ENCODE measurements at places on chromosomes 5 and 9. TPM values are rescaled to one million over a fixed set of nuclear protein-coding genes. Genes with fewer than 3 reads are reported as not detected.
A peak's percentile ranks its signal among the peaks of the same experiment; 100 is the strongest.

DNA sequence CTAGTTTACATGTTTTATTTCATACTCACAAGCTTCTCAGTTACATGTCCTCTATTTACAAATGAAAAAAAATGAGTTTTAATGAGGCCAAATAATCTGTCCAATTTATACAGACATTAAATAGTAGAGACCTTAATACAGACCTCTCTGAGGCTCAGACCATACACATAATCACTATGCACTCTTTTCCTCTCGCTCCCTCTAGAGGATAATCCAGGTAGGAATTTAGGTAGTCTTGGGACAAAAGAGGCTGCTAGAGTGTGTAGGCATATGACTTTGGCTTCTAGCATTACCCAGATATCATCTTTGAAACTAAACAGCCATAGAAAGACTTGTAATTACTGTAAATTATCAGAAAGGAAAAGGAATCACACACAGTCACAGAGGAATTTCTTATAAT is 444.7 kb downstream of the HINT1 start:
- H3K27me3 ChIP-seq = no peaks in the 10 kb centered on the region
- no peaks in the 10 kb centered on the region for H3K36me3 ChIP-seq
- no peak for DNase-seq
- no peak overlapping the region for H3K4me3 ChIP-seq
- no peak overlapping the region for H3K27ac ChIP-seq

- H3K36me3 ChIP-seq = no peaks in the 10 kb centered on the region
- no peak overlapping the region for H3K27ac ChIP-seq
- H3K4me1 ChIP-seq = no peaks in the 10 kb centered on the region
- no peaks in the 10 kb centered on the region for H3K27me3 ChIP-seq
Observed at GRCh38 chr5:121919046-121919445, 42.7 kb upstream of the SRFBP1 start.

DNA sequence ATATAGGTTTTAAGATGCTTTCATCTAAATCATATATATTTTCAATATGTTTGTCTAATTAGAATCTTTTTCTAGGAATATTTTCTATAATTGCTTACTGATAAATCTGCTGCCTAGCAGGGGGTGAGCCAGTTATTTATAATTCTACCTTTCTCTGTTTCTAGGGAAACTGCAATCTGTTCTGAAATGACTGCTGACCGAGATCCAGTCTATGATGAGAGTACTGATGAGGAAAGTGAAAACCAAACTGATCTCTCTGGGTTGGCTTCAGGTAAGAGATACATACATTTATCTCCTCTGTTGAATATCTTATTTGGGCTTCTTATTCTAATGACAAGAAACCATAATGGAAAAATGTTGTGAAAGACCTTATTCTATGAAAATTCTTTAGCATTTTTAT is 127.3 kb downstream of the XRCC4 start:
- H3K4me1 ChIP-seq = no peaks in the 10 kb centered on the region
- no peaks in the 10 kb centered on the region for H3K27me3 ChIP-seq
- no peak for DNase-seq
- no peak overlapping the region for H3K4me3 ChIP-seq
- H3K27ac ChIP-seq = no peak overlapping the region

DNA sequence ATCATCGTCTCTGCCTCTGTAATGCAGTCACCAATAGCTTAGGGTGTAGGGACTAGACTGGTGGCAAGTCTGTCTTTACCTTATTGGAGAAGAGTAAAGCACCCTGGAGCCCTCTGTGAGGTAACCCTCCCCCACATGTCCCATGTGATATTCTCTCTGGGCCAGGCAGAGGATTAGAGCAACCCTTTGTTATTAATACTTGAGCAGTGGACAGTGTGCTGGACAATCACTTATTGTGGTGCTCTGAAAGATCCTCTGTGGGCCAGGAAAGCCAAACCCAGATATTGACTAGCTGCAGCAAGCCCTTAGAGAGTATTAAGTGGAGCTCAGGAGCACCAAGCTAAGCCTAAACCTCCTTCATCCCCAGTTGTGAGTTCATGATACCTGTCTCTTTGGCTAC is 139.7 kb upstream of the RUSC2 start:
- H3K36me3 ChIP-seq = no peaks in the 10 kb centered on the region
- no peak overlapping the region for H3K27ac ChIP-seq
- H3K4me3 ChIP-seq = no peak overlapping the region
- peak; percentile 0 for DNase-seq
- H3K4me1 ChIP-seq = peaks cover 16% of the 10 kb centered on the region
- no peaks in the 10 kb centered on the region for H3K27me3 ChIP-seq

- no peak for DNase-seq
- H3K4me1 ChIP-seq = peaks cover 5% of the 10 kb centered on the region
- no peak overlapping the region for H3K27ac ChIP-seq
- H3K27me3 ChIP-seq = no peaks in the 10 kb centered on the region
- no peaks in the 10 kb centered on the region for H3K36me3 ChIP-seq
Observed at GRCh38 chr9:117779760-117780159, 75.6 kb downstream of the TLR4 start.

GRCh38 chr5:3522491-3522890 is 73.1 kb upstream of the IRX1 start:
- H3K36me3 ChIP-seq = no peaks in the 10 kb centered on the region
- H3K4me3 ChIP-seq = no peak overlapping the region
- H3K27ac ChIP-seq = no peak overlapping the region
- H3K27me3 ChIP-seq = no peaks in the 10 kb centered on the region
- DNase-seq = no peak

GRCh38 chr5:43704243-43704642 is 101.3 kb downstream of the NNT start:
- no peak overlapping the region for H3K4me3 ChIP-seq
- H3K36me3 ChIP-seq = peaks cover 43% of the 10 kb centered on the region
- H3K4me1 ChIP-seq = no peaks in the 10 kb centered on the region
- DNase-seq = no peak

TRPM3 gene
- 0.03 TPM for total RNA-seq

GRCh38 chr9:109329638-109330258 is 8.9 kb upstream of the EPB41L4B start:
- H3K4me1 ChIP-seq = peaks cover 27% of the 10 kb centered on the region
- H3K36me3 ChIP-seq = no peaks in the 10 kb centered on the region
- peak overlapping the region; percentile 51 for H3K27ac ChIP-seq
- DNase-seq = no peak

DNA sequence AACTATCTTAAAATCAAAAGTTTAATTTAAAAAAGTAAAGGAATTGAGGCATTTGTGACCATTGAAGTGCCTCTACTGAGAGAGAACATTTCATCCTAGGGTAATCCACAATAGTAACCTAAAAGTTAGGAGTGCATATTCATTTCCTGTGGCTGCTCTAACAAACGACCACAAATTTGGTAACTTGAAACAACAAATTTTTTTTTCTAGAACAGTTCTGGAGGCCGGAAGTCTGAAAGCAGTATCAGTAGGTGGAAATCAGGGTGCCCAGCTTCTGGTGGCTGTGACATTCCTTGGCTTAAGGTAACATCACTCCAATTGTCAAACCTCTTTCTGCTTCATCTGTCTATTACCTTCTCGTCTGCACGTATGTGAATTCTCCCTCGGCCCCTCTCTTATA is 67.1 kb upstream of the SSBP2 start:
- H3K27ac ChIP-seq = no peak overlapping the region
- DNase-seq = no peak
- H3K4me3 ChIP-seq = no peak overlapping the region
- H3K36me3 ChIP-seq = no peaks in the 10 kb centered on the region

PTGR1 gene
- 86.8 TPM for total RNA-seq

ENTPD2 gene
- total RNA-seq = not detected

SLC46A2 gene
- not detected for total RNA-seq

MYMK gene
- not detected for total RNA-seq

DNA sequence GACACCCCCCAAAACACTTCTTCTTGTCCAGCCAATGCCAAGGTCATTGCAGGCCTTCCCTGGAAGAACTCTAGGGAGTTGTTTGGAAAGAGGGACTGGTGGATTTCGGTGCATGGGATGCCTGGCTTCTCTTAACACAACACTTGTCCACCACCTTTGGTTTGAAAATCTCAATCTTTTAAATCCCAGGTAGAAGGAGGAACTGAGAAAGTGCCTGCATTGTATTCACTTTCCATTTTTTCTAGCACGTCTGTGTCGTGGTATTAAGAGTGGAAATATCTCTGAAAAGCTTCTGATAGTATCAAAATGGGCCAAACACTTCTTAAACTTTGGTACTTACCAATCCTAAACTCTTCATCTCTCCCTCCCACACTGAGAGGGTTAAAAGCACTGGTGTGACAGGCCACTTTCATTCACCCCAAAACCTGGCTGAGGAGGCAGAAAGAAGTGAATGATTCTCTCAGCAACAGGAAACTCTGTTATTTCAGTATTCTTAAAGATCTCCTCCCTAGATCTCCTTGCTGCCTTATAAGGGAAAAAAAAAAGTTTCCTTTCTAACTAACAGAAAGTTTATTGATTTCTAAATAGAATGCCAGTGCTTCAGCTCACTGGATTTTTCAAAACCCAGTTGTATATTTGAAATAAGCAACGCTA is 3.9 kb upstream of the NFIB start:
- H3K36me3 ChIP-seq = no peaks in the 10 kb centered on the region
- H3K4me3 ChIP-seq = no peak overlapping the region
- H3K27me3 ChIP-seq = no peaks in the 10 kb centered on the region
- H3K4me1 ChIP-seq = peaks cover 21% of the 10 kb centered on the region

GRCh38 chr5:139660923-139661814 is 13.0 kb downstream of the CXXC5 start:
- H3K4me1 ChIP-seq = peaks cover 57% of the 10 kb centered on the region
- peak; percentile 98 for DNase-seq
- H3K4me3 ChIP-seq = no peak overlapping the region
- H3K27ac ChIP-seq = peak overlapping the region; percentile 60
- no peaks in the 10 kb centered on the region for H3K27me3 ChIP-seq
- peaks cover 26% of the 10 kb centered on the region for H3K36me3 ChIP-seq

GRCh38 chr5:56596155-56596554 is 219.2 kb upstream of the MAP3K1 start:
- DNase-seq = no peak
- H3K27me3 ChIP-seq = no peaks in the 10 kb centered on the region
- no peaks in the 10 kb centered on the region for H3K36me3 ChIP-seq
- H3K4me1 ChIP-seq = peaks cover 10% of the 10 kb centered on the region
- H3K27ac ChIP-seq = no peak overlapping the region

GRCh38 chr9:126327006-126327713 is 531 bp downstream of the MVB12B start:
- H3K36me3 ChIP-seq = no peaks in the 10 kb centered on the region
- H3K4me1 ChIP-seq = peaks cover 32% of the 10 kb centered on the region
- H3K27me3 ChIP-seq = no peaks in the 10 kb centered on the region
- peak overlapping the region; percentile 52 for H3K4me3 ChIP-seq
- DNase-seq = no peak
- H3K27ac ChIP-seq = no peak overlapping the region

- H3K4me3 ChIP-seq = no peak overlapping the region
- H3K27me3 ChIP-seq = no peaks in the 10 kb centered on the region
- H3K36me3 ChIP-seq = no peaks in the 10 kb centered on the region
Observed at GRCh38 chr5:67925511-67925910, 290.0 kb upstream of the PIK3R1 start.

FBXL7 gene
- 14.6 TPM for total RNA-seq

DNA sequence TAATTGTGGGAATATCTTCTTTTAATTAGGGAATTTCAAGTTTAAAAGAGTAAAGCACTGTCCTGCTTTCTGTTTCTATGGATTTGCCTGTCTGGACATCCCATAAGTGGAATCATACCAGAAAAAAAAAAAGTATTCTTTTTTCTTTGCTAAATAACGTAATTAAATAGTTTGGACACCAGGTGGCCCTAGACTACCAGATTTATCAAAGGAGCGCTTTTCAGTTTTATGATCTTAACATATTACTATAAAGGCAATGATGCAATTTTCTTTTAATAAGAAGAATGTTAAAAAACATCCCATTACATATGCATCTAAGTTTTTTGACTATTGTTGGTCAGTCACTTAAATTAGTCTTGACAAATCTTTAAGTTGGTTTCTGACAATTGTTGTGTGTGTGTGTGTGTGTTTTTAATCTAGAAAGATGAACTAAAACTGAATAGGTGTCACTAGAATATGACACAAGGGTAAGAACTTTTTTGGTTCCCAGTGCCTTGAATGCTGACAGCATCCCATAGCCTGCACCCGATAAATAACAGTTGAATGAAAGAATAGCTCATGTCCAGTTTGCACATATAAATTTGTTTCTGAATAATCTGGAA is 49.5 kb downstream of the C5orf22 start:
- H3K36me3 ChIP-seq = no peaks in the 10 kb centered on the region
- no peaks in the 10 kb centered on the region for H3K27me3 ChIP-seq
- no peak overlapping the region for H3K4me3 ChIP-seq

GRCh38 chr5:38112938-38113337 is 145.4 kb upstream of the EGFLAM start:
- H3K27ac ChIP-seq = no peak overlapping the region
- DNase-seq = no peak
- H3K36me3 ChIP-seq = no peaks in the 10 kb centered on the region
- no peaks in the 10 kb centered on the region for H3K4me1 ChIP-seq
- H3K4me3 ChIP-seq = no peak overlapping the region
- no peaks in the 10 kb centered on the region for H3K27me3 ChIP-seq

- H3K27ac ChIP-seq = no peak overlapping the region
- no peaks in the 10 kb centered on the region for H3K36me3 ChIP-seq
- H3K4me3 ChIP-seq = no peak overlapping the region
- H3K4me1 ChIP-seq = no peaks in the 10 kb centered on the region
- no peak for DNase-seq
Observed at GRCh38 chr5:33941090-33941489, 4.9 kb downstream of the RXFP3 start.

GRCh38 chr9:99720455-99721050 is 101.1 kb upstream of the NR4A3 start:
- no peak overlapping the region for H3K27ac ChIP-seq
- H3K4me1 ChIP-seq = no peaks in the 10 kb centered on the region
- H3K4me3 ChIP-seq = no peak overlapping the region
- no peak for DNase-seq

OMD gene
- total RNA-seq = 0.81 TPM

RPP25L gene
- total RNA-seq = 15.6 TPM

DNA sequence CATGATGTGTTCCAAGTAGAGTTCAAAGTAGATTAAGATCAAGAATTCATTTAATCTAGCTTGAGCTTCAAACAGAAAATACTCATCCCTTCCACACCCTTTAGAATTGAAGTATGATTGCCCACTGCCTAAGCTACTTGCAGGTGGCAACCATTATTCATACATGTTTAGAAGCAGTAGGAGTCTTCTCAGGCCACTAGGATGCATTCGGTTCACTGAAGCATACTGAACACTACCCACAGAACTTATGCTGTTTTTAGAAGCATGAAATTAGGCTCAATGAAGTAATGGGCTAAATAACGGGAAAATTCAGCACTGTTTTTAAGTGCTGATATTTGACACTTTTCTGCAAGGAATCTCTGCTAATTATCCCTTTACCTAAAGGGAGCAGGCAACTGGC is 263.4 kb downstream of the DEPDC1B start:
- DNase-seq = no peak
- H3K4me3 ChIP-seq = no peak overlapping the region

All from SJSA1 (cell line).